ENCODE measurements at places on chromosomes 11 and 22.

- no peak for DNase-seq
Measured at GRCh38 chr11:106061249-106061784, 15.8 kb downstream of the KBTBD3 start.

DNA sequence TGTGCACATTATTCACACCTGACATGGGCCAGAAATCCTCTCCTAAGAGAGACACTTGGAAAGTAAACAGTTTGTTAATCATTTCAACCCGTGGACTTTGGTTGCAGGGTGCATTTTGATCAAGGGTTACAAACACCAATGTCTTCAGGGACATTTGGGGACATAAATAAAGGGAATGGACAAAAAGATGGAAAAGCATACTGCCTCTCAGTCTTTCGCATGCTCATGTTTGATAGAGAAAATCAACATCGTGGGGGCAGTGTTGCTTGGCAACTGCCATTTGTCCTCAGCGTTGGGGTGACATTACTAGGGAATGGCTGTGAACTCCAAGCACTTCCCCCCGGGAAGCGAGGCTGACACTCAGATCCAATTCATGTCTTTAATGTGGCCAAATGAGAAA lies 114.7 kb upstream of the OR4B1 start:
- DNase-seq: no peak

DNA sequence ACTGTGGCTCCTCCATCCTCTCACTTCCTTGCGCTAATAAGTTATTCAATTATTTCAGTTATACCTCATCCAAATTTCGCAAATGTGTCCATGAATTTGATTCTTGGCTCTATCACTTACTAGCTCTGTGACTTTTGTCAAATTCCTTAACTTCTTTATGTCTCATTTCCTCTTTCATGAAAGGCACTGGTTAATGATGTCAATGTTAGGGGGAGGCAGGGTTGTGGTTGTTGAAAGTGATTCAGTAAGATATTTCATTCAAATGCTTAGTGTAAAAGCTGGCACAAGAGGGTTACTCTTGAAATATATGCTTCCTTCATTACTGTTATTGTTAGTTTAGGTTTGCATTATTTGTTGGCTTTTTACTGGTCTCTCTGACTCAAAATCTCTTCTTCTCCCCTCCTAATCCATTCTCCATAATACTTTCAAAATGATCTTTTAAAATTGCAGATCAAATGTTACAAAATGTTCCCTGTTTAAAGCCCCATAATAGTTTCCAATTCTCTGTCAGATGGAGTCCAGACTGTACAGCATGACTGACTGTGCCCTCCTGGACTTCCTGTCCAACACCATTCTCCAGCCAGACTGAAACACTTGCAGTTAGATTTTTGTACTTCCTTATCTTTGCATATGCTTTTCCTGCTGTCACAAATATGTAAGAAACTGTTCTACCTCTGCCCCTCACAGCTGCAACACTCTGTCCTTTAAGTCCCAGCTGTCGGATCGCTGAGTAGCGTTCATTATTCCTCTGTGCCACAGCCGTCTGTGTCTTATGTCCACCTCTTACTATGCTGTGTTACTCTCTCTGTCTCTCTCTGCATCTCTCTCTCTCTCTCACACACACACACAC lies 510.6 kb upstream of the RAG2 start:
- DNase-seq: no peak

- DNase-seq: no peak
Measured at GRCh38 chr11:111403051-111403726, 24.1 kb upstream of the POU2AF1 start.

- no peak for DNase-seq
Measured at GRCh38 chr22:21866833-21867527, 465 bp downstream of the MAPK1 start.

GRCh38 chr22:19478901-19479354 lies at the start of gene UFD1:
TSS of gene UFD1 (minus strand) at chr22:19479193. CDS start at chr22:19479085, 108 bp downstream.
- DNase-seq: no peak

DNA sequence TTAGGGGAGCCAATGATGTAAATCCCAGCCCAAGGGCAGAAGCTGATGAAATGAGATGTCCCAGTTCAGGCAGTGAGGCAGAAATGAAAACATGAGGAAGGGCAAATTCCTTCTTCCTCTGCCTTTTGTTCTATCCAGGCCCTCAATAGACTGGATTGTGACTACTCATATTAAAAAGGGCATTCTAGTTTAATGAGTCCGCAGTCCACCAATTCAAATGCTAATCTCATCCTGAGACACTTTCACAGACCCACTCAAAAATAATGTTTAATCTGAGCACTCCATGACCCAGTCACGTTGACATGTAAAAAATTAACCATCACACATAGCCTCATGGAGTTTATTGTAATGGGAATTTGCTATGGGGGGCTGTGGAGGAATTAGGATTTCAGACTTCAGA lies 717.9 kb downstream of the OPCML start:
- DNase-seq: no peak

- DNase-seq: no peak
Measured at GRCh38 chr11:34536056-34536455, 22.5 kb upstream of the ELF5 start.

GRCh38 chr11:46391578-46392420 lies at the start of gene CHRM4:
TSS of gene CHRM4 (minus strand) at chr11:46391776. CDS start at chr11:46386557, 5,219 bp downstream.
- no peak for DNase-seq

DNA sequence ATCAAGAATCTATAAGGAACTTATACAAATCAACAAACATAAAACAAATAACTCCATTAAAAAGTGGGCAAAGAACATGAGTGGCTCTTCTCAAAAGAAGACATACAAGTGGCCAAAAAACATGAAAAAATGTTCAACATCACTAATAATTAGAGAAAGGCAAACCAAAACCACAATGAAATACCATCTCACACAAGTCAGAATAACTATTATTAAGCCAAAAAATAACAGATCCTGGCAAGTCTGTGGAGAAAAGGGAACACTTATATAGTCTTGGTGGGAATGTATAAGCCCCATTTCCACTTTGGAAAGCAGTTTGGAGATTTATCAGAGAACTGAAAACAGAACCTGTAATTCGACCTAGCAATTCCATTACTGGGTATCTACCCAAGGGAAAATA lies 921.0 kb downstream of the KCNA4 start:
- DNase-seq: no peak
